ENCODE measurements at places on chromosomes 7 and 10.

DNA sequence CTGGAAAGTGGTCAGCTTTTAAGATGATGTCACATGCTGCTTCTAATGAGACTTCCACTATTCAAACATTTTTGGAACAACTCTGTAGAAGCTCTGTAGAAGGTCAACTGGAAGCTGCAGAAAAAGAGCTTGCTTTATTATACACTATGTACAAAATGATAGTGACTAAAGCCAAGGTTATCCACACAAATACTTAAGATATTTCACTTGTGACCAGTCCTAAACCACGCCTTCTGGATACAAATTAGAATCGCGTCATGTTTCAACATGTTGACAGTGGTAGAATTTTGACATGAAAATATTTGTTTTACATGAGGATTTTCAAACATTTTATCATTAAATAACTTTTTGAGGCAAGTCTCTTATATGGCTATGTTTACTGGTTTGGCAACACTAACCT is 499.6 kb upstream of the PHF14 start:
- DNase-seq: no peak

DNA sequence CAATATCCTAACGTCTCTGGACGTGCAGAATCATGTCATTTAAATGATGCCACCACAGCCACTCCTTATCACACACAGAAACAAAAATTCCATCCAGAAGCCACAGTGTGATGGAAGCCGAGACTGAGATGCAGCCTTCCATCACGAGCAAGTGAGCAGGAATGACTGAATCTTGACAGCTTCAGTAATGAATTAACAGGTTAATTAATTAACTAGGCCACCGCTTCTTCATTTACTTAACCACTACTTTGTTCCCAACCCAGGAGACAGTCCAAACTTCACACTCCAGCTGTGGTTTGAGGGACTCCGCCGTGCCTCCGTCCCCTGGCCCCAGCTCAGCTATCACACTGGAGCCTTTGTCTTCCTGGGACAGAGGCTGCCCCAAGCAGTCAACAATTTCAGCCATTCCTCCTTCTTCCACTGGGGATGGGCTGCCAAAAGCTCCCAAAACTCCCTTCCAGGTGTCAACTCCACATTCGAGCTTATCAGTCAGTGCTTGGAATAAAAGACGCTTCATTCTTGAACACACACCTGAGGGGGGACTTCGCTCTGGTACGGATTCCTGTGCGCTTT is 65.9 kb downstream of the FGFR2 start:
- no peak for DNase-seq

DNA sequence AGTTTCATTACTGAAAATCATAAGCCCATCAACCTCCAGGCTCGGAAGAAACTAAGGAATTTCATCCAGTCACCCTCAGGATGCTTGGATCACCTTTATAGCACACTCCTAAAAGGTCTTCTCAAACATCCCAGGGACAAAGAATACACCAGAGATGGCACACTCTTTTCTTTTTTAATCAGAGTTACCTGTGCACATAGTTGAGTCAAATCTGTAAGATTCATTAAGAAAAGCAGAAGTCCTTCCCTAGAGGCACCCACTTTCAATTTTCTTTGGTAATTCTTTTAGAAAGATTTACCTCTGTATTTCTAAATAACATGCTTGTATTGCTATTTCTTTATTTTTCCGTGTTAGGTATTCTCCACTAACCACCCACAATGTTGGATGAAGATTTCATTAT is 50.6 kb upstream of the IL6 start:
- DNase-seq: no peak

- DNase-seq: no peak
Measured at GRCh38 chr10:127916826-127917225, 9.9 kb downstream of the PTPRE start.

GRCh38 chr7:84336303-84336702 is 141.7 kb upstream of the SEMA3A start:
- DNase-seq: peak; percentile 13

DNA sequence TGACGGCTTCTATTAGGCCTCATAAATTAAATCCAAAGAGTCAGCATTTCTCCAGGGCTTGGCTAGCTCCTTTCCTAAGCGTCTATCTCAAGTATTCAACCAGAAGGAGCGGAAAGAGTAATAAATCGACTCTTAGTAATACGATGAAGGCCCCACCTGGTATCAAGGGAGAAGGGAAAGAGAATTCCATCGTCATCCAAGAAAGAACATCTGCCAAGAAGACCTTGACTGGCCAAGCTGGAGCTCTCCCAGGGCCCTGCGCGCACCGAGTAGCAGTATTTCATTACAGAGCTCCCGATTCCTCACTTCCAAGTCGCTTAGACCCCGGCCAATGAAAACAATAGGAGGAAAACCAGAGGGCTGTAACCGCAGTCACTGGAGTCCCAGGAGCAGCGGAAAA is 178.0 kb upstream of the FRMD4A start:
- DNase-seq: no peak

- DNase-seq: no peak
Measured at GRCh38 chr10:110848106-110848505, 23.6 kb upstream of the PDCD4 start.

GRCh38 chr10:68296843-68297663 is 34.8 kb upstream of the HNRNPH3 start:
- no peak for DNase-seq

DNA sequence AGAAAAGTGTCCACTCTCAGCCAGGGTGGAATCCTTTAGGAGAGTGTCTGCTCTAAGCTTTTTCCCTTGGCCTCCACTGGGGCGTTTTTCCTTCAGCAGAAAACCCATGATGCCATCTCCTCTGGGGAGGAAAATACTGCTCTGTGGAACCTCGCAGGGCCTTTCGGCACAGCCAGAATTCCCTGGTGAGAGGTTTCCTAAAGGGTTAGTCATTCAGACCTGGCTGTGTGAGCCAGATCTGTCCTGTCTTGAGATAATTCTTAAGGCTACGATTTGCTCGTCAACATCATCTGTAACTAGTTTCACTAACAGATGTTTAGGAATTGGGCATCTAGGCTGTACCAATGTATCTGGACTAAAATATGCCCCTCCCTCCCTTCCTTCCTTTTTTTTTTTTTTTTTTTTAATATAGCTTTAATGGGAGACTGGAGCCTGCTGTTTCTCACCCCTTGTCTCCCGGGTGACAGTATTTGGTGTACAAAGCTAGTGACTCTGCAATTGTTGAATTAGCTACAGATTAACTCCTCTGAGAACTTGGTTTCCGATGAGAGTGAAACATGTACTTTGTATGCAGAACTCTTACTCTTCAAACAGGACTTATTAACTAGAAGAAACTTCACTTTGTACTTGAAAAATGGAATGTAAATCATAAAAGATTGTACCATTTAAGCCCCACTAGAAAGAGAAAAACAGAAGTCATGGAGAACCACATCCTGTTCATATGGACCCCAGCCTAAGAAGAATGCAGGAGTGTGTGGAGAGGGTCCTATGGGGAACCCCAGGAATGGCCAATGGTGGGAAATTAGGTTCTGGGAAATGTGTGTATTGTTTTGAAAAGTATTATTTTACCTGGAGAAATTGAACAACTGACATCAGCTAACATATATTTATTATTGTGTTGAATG is 230.9 kb downstream of the CAMK1D start:
- no peak for DNase-seq

GRCh38 chr10:123897146-123897545 is 5.5 kb upstream of the CPXM2 start:
- no peak for DNase-seq

GRCh38 chr10:13564576-13564975 is 22.2 kb upstream of the PRPF18 start:
- DNase-seq: no peak

DNA sequence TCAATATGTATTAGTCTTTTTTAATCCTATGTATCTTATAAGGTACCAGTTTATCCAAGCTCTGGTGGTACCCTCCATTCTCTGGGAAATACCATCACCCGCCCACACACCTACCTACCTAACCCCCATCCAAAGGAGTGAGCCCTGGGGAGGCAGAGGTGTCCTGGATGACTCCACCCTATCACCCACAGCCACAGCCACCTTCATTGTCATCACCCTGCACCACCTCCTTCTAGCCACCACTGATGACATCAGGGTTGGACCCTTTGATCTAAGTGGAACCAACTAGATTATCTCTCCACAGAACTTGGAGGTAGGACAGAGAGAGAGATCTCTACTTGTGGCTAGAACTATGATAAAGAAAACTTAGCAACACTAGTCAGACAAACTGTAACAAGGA is 259.4 kb downstream of the PARD3 start:
- DNase-seq: no peak

GRCh38 chr10:27504808-27505460 is 830 bp downstream of the RAB18 start:
- DNase-seq: no peak

GRCh38 chr10:89257581-89257980 is 6.0 kb upstream of the LIPA start:
- no peak for DNase-seq

DNA sequence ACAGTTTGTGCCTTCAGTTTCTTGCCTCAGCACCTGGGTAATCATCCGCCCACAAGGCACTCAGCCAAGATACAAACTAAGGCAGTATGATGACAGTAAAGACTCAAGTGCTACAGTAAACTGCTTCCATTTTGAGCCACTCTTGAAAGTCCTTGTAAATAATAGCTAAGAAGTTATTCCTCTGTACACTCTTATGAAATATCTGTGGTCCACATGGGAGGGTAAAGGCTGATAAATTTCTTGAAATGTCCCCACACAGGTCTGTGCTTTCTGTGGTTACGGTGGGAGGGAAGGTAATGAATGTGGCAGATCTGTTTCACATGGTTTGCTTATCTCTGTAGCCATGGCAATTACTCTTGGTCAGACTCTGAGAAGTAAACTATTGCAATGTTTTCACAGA is 551.0 kb upstream of the ZWINT start:
- no peak for DNase-seq

DNA sequence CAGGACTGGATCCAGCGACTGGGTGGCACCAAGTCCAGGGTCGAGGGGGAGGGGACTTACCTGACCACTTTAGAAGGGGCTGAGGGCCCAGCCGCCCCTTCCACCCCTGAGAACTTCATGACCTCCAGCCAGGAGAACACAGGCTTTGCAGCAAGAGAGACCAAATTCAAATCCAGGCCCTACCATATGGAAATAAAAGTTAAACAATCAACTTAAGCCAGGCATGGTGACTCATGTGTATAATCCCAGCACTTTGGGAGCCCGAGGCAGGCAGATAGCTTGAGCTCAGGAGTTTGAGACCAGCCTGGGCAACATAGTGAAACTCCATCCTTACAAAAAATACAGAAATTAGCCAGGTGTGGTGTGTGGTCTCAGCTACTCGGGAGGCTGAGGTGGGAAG is 61.9 kb downstream of the COL13A1 start:
- no peak for DNase-seq

Measured in NCI-H446 (cell line).